ENCODE measurements at places on chromosomes 4 and X.

DNA sequence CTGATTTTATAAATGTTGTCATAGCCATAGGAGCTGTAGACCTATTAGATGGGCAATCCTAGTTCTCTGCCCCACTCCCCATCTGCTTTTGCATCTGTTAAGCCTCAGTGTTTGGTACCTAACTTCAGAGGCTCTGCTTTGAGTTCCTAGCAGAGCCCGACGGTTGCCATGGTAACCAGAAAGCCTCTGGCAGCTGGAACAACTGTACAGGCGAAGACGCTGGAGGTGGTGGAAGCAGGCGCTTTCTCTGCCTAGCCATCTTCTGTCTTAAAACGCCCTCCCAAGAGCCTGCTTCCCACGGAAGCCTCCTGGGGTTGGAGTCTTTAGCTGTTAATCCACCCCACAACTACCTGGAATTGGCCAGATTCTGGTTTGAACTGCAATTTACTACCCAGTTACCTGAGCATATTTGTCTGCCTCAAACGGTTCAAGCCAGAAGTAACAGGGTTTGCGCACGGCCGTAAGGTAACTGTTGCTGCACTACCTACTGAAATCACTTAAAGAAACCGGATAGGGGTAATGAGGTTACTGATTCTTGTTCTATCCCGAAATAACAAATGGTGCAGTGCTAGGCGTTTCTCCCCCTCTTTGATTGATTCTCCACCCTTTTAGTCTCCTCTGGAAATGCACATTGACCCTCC lies 1.0 kb upstream of the GABRG1 start:
- no peak for DNase-seq

GRCh38 chrX:94053575-94053974 lies 379.6 kb downstream of the FAM133A start:
- DNase-seq = no peak

DNA sequence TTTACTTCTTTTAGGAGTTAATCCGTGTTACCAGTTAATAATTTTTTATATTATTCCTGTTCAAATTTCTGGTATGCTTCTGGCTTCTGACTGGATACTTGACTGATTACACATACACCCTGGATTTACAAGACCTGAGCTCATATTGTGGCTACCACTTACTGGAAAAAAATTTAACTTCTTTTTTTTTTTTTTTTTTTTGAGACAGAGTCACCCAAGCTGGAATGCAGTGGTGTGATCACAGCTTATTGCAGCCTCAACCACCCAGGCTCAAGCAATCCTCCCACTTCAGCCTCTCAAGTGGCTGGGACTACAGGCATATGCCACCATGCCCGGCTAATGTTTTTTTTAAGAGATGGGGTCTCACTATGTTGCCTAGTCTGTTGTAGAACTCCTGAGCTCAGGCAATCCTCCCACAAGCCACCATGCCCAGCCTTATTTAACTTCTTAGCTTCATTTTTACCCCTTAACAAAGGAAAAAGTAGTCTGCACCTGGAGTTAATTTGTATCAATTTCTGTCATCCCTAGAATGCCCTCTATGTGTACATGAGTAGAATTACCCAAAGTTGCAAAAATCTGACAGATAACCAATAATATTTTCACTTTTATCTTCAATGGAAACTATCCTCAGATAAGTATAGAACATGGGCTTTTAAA lies 50.3 kb downstream of the TMEM165 start:
- no peak for DNase-seq

- no peak for DNase-seq
Observed at GRCh38 chrX:118974908-118975671, 672 bp downstream of the LONRF3 start.

DNA sequence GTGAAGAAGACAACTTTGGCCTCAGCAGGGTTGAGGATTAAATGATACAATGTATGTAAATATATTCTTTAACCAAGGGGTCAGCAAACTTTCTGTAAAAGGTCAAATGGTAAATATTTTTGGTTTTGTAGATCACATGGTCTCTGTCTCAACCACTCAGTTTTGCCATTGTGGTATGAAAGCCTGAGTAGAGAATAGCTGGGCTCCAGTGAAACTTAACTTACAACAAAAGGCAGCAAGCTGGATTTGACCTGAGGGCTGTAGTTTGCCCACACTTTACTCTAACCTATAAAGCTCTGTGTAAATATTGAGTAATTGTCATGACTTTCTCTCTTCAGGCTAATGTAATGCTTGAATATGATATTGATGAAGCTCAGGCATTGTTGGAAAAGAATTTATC lies 19.6 kb downstream of the VBP1 start:
- no peak for DNase-seq

DNA sequence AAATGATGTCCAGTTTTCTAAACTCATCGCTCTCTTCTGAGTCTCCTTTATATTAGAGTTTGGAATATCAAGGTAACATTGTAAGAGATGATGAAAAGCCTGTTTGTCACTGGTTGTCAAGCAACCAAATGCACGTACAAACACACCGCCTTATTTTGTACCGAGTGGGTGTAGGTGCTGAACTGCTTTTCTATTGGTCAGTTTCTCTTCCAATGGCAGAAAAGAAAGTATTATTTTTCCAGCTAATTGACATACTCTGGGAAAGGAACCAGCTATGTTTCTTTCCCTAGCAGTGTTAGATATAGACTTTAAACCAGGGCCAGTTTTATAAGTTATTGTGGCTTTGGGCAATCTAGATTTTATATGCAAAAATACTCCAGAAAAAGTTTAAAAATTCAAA lies 6.6 kb upstream of the PPM1K start:
- no peak for DNase-seq

Data from osteocyte (in vitro differentiated cells).